Spinal cord (tissue), 10 donors: ENCODE measurements at places on chromosomes 3 and 15.
A peak's percentile ranks its signal among the peaks of the same experiment; 100 is the strongest.

- H3K27ac ChIP-seq: peak overlapping the region; percentile 89
- H3K4me3 ChIP-seq: no peak overlapping the region
- DNase-seq: peak; percentile 27
Observed at GRCh38 chr15:78049691-78050440, 27.6 kb downstream of the TBC1D2B start.

DNA sequence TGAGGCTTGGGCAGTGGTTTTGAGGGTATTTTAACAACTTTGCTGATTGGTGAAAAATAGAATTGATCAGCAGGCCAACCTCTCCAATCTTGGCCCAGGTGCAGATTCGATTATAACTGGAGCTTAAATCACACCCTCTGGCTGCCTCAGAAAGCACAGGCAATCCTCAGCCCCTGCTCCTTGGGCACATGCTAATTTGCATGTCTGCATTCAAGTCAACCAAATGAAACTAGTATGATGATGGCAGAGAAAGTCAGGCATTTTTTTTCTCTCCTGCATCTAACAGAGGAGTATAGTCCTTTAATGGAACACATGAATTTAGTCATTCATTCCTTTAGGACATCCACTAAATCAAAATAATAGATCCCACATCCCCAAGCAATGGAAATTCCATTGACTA, 16.8 kb upstream of the NMNAT3 start:
- no peak overlapping the region for H3K4me3 ChIP-seq
- no peaks in the 10 kb centered on the region for H3K4me1 ChIP-seq
- DNase-seq: no peak
- H3K27me3 ChIP-seq: no peaks in the 10 kb centered on the region

DNA sequence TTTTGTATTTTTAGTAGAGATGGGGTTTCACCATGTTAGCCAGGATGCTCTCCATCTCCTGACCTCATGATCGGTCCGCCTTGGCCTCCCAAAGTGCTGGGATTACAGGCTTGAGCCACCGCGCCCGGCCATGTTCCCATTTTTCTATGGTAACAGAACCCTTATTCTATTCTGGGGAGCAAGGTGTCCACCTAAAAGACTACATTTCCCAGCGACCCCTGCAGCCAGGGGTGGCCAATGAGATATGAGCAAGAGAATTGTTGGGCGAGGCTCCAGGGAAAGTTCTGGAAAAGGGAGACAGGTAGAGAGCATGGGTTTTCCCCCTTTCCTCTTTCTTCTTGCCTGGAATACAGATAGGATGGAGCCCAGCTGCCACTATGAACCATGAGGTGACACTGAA, 96.9 kb downstream of the LINGO1 start:
- no peak for DNase-seq
- H3K36me3 ChIP-seq: no peaks in the 10 kb centered on the region
- H3K4me1 ChIP-seq: peaks cover 68% of the 10 kb centered on the region
- H3K4me3 ChIP-seq: no peak overlapping the region

DNA sequence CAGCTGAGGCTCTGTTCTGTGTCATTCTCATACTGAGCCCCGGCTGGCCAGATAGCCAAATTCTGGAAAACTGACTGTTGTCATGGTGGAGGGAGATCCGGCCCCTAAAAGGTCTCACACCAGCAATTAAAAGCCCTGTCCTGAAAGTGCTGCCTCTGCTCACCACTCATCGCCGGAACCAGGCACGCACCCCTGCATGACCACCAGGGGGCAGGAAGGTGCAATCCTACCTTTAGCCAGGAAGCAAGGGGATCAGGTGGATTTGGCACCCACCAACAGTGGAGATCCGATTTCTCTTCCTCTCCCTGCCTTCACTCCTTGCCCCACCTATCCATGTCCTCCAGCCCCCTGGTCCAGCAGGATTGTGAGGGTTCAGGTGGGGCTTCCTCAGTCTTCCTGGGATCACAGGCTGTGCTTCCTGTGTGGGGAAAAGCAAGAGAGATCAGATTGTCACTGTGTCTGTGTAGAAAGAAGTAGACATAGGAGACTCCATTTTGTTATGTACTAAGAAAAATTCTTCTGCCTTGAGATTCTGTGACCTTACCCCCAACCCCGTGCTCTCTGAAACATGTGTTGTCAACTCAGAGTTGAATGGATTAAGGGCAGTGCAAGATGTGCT, 16.1 kb upstream of the CACNA2D2 start:
- peak; percentile 85 for DNase-seq
- no peak overlapping the region for H3K27ac ChIP-seq
- no peaks in the 10 kb centered on the region for H3K36me3 ChIP-seq
- peaks cover 3% of the 10 kb centered on the region for H3K27me3 ChIP-seq

GRCh38 chr15:66151809-66152208, 101.7 kb downstream of the MEGF11 start:
- peaks cover 28% of the 10 kb centered on the region for H3K4me1 ChIP-seq
- H3K27me3 ChIP-seq: peaks cover 5% of the 10 kb centered on the region
- H3K36me3 ChIP-seq: no peaks in the 10 kb centered on the region
- H3K4me3 ChIP-seq: no peak overlapping the region
- no peak overlapping the region for H3K27ac ChIP-seq

GRCh38 chr3:32423534-32423933, 31.9 kb downstream of the CMTM7 start:
- no peak overlapping the region for H3K4me3 ChIP-seq
- H3K36me3 ChIP-seq: no peaks in the 10 kb centered on the region
- peaks cover 30% of the 10 kb centered on the region for H3K27me3 ChIP-seq

DNA sequence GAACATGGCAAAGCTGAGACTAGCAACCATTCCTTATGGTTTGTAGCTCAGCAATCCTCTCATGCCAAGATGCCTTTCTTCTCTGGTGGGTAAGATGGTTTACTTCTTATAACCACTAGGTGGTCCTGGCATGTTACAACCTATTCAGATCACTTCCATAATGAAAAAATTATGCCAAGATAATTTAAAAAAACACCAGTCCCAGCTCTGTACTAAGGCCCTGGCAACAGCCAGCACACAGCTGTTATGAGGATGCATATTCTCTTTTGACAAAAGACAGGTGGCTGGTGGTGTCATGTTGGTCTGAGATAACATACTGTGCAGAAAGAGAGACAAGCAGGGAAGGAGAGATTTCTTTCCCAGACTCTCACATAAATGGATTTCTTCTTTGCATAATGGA, 65.7 kb upstream of the FRMD4B start:
- H3K4me3 ChIP-seq: no peak overlapping the region
- H3K27me3 ChIP-seq: no peaks in the 10 kb centered on the region
- peaks cover 7% of the 10 kb centered on the region for H3K36me3 ChIP-seq
- no peak for DNase-seq
- H3K27ac ChIP-seq: no peak overlapping the region

DNA sequence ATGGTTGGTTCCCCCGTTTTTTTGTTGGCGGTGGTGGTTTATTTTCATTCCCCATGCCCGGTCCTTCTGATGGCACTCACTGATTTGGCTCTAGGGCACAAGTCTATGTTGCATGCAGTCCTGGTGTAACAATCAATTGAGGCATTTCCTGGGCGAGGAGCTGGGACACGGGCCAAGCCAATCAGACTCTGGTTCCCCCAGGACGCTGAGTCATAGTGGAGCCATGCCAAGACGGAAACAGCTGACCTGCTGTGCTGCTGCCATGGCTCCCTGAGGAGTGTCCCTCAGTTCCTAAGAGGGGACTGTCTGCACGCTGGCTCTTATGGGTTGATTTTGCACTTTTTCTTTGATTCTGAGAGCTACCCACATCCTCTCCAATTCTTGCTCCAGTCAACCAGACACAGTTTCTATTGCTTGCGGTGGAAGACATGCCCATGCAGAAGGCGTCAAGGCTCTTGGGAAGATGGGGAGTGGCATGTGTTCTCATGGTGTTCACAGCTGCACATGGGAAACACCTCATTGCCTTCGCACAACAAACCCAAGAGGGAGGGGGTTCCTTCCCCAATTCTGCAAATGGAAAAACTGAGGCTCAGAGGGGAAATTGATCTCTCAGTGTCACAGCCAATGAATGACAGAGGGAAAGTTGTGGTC, 28.3 kb upstream of the ALDH1L1 start:
- H3K36me3 ChIP-seq: no peaks in the 10 kb centered on the region
- no peak overlapping the region for H3K27ac ChIP-seq
- no peak overlapping the region for H3K4me3 ChIP-seq

GRCh38 chr15:67605871-67606270, 63.4 kb downstream of the MAP2K5 start:
- H3K4me3 ChIP-seq: no peak overlapping the region
- no peak overlapping the region for H3K27ac ChIP-seq
- no peaks in the 10 kb centered on the region for H3K36me3 ChIP-seq
- no peak for DNase-seq
- H3K27me3 ChIP-seq: no peaks in the 10 kb centered on the region

- H3K27me3 ChIP-seq: no peaks in the 10 kb centered on the region
- peaks cover 5% of the 10 kb centered on the region for H3K4me1 ChIP-seq
- DNase-seq: no peak
Observed at GRCh38 chr3:46681856-46682540, 11.5 kb downstream of the ALS2CL start.

DNA sequence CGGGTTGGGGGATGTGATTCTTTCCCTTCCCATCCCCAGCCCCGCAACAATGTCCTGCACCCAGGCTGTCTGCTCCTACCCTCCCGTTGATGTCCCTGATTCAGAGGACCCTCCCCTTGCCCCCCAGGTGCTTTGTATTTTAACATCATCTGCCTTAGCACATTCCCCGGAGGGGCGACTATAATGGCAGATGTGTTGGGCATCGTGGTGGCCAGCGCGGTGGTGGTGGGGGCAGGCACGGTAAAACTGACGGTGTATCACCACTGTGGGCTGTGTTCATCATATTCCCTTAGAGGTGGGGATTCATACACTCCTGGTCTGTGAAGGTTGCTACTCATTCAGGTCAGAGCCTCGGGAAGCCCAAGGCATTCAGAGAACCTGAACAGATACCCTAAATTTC, 173.0 kb downstream of the ADAMTS17 start:
- H3K36me3 ChIP-seq: no peaks in the 10 kb centered on the region
- peaks cover 13% of the 10 kb centered on the region for H3K4me1 ChIP-seq
- no peak overlapping the region for H3K4me3 ChIP-seq

GRCh38 chr3:13066236-13066635, 7.0 kb downstream of the IQSEC1 start:
- no peak for DNase-seq
- H3K27ac ChIP-seq: peak overlapping the region; percentile 21
- H3K4me1 ChIP-seq: peaks cover 76% of the 10 kb centered on the region

DNA sequence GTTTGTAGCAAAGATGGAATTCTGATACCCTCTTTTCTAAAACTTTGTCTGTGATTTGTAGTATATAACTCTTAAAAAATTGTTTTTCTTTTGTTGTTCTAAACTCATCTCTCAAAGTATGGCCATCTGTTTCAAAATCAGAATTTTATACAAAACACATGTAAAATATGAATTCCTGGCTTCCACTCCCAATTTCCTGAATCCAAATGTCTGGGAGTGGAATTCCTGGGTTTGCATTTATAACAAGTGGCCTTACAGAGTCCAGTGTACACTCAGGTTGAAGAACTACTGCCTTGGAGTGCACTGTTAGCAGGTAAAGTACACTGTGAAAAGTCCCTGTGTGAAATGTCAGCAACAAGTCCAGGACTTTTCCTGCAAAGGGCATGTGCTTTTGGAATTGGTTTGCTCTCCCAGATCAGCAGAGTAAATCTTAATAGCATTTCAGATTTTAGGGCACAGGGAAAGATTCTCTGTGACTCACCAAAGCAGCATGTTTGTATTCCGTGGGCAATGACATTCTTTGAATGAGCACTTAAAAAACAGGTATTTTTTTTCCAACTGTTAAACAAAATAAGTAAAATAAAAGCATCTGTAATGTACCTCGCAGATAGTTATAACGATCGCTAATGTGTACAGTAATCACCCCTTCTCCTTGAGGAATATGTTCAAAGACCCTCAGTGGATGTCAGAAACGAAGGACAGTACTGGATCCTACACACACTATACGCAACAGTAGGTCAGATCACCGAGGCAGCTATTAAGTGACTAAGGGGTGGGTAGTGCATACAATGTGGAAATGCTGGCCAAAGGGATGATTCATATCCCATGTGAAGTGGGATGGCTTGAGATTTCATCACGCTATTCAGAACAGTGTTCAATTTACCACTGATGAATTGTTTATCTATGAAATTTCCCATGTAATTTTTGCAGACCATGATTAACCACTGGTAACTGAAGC, 2.0 kb upstream of the CLDN16 start:
- no peaks in the 10 kb centered on the region for H3K27me3 ChIP-seq
- no peak overlapping the region for H3K4me3 ChIP-seq
- no peaks in the 10 kb centered on the region for H3K4me1 ChIP-seq
- H3K36me3 ChIP-seq: no peaks in the 10 kb centered on the region

- H3K4me1 ChIP-seq: peaks cover 3% of the 10 kb centered on the region
- H3K27me3 ChIP-seq: no peaks in the 10 kb centered on the region
- no peak for DNase-seq
- no peaks in the 10 kb centered on the region for H3K36me3 ChIP-seq
Observed at GRCh38 chr3:146166415-146166821, 5.4 kb upstream of the PLOD2 start.

GRCh38 chr3:67291287-67292252, 293.5 kb downstream of the KBTBD8 start:
- H3K4me1 ChIP-seq: no peaks in the 10 kb centered on the region
- H3K27me3 ChIP-seq: no peaks in the 10 kb centered on the region

- H3K27me3 ChIP-seq: no peaks in the 10 kb centered on the region
- H3K36me3 ChIP-seq: no peaks in the 10 kb centered on the region
- no peak overlapping the region for H3K4me3 ChIP-seq
- no peak for DNase-seq
Observed at GRCh38 chr15:90671216-90671615, 45.9 kb upstream of the BLM start.
